ENCODE measurements at places on chromosomes 4 and X.

GRCh38 chr4:133273401-133273800 lies 124.3 kb downstream of the PCDH10 start:
- no peak for DNase-seq

DNA sequence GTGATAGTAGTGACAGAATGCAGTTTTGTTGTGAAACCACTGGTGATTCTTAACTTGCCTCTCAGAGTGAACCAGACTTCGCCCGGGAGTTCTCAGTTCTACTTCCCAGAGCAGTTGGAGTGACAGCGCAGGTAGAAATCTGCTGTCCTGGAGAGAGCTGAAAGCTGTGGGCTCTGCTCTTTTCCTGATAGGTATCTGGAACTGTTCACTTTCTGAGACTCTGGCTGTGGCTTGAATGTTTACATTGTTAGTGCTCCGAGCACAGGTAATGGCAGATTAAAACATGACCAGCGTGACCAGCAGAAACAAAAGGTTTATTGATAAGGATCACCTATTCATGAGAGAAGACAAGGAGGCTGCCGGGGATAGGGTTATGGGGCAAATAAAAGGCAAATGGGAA lies 360.7 kb downstream of the BMPR1B start:
- DNase-seq, result no peak

DNA sequence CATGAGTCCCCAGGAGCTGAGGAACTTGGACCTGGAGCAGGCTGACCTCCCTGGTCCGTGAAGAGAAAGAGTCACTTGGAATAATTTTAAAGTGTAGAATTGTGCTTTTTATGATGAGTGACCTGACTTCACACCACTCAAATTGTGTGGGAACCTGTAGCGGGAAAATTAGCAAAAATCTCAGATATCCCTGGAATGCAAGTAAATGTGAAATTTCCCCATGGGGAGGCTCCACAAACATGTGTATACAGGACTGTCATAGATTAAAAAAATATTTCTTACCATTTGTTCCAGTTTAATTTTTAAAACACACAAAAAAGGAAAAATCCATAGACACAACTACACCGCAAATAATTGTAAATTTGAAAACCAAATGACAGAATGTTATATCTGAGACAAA lies 1079.6 kb upstream of the PABPC4L start:
- no peak for DNase-seq

DNA sequence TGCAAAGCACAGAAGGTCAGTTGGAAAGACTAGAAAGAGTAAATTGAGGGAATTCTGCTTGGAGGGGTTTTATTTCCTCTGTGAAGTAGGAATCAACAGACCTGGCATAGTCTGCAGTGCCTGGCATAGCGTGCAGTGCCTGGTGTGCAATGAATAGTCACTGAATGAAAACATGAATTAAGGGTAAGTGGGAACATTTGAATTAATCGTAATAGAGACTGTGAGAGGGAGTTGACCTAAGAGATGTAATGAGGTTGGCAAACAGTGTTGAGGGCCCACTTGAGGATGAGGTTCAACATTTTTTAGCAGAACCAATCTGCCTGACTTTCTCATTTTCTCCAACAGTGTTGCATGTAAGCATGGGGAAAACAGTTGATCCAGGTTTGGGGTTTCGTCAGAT lies 377.2 kb upstream of the FTHL17 start:
- DNase-seq, result no peak

DNA sequence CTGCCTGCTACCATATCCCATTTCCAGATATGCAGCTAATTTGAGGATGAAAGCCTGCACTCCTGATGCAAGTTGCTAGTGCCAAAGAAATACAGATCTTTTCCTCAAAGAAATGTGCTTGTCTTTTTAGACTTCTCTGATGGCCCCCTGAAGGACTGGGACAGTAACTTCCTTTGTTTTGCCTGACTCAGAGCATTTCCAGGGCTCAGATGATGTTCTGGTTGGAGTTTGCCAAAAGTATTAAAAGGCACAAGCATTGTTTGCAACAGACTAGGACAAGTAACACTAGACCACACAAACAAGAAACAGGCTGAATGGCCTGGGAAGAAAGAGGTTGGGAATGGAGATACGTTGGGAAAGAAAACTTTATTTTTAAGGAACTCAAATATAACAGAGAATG lies 175.2 kb downstream of the IL13RA2 start:
- DNase-seq, result no peak

DNA sequence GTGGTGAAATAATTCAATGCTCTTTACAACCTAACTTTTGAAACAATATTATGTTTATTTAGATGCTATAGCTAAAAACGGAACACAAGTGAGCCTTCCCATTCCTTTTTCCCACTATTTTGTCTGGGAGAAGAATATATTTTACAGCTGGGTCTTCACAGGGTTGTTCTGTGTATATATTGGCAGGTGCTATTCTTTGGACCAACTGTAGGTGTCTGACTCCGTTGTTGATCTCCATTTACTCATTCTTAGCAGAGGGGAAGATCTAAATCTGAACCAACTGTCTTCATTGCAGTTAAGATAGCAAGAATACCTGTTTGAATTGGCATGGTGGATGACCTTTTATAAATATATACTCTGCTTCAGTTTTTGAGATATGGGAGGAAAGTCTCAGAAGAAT lies 257.4 kb downstream of the CFAP299 start:
- DNase-seq, result no peak

DNA sequence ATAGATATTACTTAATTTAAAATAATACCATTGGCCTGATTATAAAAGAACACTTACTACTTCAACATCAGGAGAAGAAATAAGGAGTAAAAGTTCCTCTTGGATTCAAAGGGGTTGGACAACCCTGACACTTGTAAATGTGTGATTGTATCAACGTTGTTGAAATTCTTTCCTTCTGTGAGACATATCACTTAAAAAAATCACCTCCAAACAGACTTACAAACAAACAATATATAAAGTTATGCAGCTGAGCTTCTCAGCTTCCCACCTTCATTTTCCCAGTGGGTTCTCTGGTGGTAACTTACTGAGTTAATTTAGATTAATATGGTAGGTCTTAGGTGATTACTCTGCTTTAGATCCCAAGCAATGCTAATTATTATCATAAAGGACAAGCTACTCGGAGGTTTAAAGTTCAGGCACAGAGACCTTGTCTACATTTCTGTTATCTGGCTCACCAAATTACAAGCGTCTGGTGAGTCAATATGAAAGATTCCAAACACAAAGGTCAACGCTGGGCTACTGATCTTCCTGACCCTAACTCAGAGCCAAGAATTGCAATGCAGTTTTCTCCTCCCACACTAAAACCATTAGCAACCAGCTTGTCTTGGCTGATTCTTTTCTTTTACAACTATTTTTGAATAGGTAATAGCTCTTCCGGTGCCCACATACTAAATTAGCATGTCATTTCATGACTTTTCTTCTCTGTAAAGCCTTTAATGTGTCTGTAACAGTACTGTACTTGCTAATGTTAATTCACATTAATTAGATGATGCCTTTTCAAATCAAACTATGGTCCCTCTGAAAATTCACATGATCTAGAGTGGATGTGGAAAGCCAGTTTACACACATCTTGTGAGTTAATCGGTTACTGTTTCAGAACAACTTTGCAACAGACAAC lies 157.6 kb downstream of the RASL11B start:
- DNase-seq, result no peak

GRCh38 chr4:8523175-8523574 lies 57.0 kb upstream of the GPR78 start:
- DNase-seq, result no peak

DNA sequence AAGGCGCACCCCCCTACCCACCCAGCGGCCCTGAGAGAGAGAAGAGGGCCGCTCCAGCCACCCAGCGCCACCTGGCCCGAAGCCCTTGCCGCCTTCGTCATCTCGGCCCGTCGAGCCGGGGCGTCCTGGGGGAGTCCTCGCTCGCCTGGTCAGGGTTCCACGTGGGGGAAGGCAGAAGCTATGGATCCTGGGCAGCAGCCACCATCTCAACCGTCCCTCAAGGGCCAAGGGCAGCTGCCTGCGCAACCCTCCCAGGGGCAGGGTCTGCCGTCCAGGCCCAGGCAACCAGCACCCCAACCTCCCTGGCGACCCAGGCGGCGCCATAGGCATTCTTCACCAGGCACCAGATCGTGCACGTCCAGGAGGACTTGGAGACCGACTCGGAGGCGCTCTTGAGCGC lies 51.5 kb upstream of the IL13RA2 start:
- no peak for DNase-seq

DNA sequence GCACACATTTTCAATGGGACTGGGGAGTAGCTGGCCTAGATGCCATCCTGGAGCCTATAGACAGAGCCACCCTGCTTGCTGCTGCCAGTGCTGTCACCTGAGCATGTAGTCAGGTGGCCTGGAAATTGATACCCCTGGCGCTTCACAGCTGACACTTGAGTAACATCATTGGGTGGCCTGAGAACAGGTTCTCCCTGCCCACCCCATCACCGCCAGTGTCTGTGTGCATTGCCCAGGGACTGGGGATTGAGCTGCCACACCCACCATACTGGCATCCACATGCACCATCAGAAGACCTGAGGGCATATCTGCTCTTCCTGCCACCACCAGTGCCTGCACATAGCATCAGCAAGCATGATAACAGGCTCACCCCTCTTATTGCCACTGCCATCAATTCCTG lies 1142.9 kb upstream of the PABPC4L start:
- DNase-seq, result no peak

- DNase-seq, result no peak
Observed at GRCh38 chr4:64889906-64890610, 480.8 kb upstream of the TECRL start.

GRCh38 chr4:65799513-65799912 lies 129.2 kb upstream of the EPHA5 start:
- DNase-seq, result no peak

GRCh38 chr4:44256414-44256813 lies 192.2 kb downstream of the KCTD8 start:
- no peak for DNase-seq

GRCh38 chr4:168221301-168221700 lies 97.3 kb downstream of the DDX60 start:
- peak; percentile 50 for DNase-seq

DNA sequence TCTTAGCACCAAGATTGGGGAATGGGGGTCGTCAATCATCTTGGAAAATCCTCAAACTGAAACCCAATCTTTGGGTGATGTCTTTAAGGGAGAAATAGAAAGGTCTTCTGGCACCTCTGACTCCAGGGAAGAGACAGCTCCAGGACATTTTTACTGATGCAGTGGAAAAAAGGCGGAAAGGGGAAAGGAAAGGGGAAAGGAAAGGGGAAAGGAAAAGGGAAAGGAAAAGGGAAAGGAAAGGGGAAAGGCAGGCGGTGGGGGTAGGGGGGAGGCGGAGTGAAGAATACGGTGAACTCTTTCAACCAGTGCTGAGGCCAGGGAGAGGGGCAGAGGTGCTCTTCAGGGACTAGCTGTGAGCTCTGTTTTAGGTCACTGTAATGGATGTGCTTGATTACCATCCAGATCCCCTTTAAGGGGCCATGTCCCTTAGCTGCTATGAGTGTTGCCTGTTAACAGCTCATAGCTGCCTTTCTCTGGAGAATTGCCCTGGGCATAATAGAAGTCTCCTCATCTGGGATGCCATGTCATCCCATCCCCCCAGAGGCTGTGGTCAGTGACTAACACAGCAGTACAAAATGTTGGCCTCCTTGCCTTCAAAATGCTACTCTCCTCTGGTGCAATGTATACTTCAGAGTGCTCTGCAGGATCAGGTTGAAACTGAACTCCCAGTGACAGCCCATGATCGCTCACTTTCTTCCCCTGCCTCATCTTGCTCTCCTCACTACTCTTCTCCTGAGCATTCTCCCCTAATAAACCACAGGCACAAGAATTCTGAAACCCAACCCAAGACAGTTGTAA lies 92.4 kb upstream of the AP1S2 start:
- DNase-seq, result no peak

- DNase-seq, result no peak
Observed at GRCh38 chrX:150990910-150991309, 7.8 kb downstream of the HMGB3 start.

DNA sequence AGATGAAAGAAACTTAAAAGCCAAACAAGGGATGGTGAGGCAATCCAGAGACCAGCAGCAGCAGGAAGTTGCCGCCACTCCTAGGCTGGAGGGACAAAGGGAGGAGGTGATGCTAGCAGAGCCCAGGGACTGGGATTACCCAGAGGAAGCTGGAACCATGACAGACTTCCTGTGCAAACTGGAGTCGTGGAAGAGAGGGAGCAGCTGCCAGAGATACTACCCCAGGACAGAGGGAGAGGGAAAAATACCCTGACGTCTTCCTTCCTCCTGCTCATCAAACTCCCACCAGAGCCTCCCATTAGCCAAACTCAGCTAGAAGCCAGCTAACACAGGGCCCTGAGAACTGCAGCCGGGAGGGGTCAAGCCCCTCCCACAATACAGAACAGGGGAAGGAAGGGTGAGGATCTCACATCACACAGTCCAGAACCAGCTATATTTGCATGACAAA lies 101.2 kb upstream of the KLF3 start:
- no peak for DNase-seq

DNA sequence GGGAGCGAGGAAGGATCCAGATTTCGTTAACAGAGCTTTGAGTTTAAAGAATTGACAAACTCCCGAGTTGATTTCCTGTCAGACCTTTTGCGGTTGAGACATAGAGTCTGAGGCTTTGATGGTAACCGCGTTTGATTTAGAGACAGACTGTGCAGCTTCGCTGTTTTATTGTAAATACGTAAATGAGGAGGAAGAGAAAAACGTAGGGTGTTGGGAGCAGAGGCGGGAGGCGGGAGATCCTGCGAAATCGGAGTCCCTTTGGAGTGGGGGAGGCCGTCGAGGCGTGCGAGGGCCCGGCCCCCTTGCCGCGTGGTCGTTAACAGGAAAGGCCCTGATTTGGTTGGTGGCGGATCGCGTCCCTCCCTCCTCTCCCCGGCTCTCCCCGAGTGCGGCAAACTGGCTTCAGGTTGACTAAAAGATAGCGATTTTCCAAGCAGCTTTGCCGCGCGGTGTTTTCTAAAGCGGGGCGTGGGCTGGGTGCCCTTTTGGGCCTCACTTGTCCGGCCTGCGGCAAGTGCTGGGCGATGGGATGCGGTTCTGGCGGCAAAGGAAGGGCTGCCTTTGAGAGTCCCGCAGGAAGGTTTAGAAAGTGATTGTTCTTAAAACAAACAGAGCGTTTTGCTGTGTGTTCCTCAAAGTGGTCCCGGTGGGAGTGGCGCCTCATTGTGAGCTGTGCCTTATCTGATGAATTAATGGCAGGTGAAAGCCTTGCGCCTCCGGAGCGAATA lies 857 bp downstream of the SCML1 start:
- DNase-seq, result peak; percentile 15

- no peak for DNase-seq
Observed at GRCh38 chr4:84856468-84857049, 109.9 kb downstream of the WDFY3 start.

DNA sequence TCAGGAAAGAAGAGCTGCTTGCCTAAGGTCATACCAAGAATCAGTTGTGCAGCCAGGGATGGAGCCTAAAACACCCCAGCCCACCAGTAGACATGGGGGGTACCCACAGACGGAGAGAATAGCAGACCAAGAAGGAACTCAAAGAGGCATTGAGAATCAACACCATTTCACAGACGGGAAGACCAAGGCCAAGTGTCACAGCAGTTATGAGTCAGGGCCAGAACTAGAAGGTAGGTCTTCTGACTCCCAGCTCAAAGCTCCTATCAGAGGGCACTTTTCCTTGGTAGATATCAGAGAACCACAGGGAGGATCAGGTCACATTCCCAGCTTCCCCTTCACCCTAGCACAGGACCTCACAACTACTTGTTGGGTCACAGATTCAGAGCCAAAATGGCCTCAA lies 14.5 kb downstream of the OTUD5 start:
- DNase-seq, result no peak
